ENCODE measurements at places on chromosomes 4 and X. TPM values are rescaled to one million over a fixed set of nuclear protein-coding genes. Genes with fewer than 3 reads are reported as not detected.
A peak's percentile ranks its signal among the peaks of the same experiment; 100 is the strongest.

GPR173 gene
- total RNA-seq = 0.20 TPM

BEX2 gene
- 0.29 TPM for total RNA-seq

GLRB gene
- 1.2 TPM for total RNA-seq

NUP62CL gene
- not detected for total RNA-seq

CSAG3 gene
- not detected for total RNA-seq

FAM9C gene
- not detected for total RNA-seq

TREX2 gene
- not detected for total RNA-seq

ERCC6L gene
- not detected for total RNA-seq

PPP2R2C gene
- 2.1 TPM for total RNA-seq

REPS2 gene
- total RNA-seq = 0.84 TPM

RAB33A gene
- 0.21 TPM for total RNA-seq

LDB2 gene
- total RNA-seq = 10.1 TPM

RHOXF2 gene
- total RNA-seq = not detected

SPANXA2 gene
- total RNA-seq = not detected

- no peak for DNase-seq
Observed at GRCh38 chrX:71181558-71181909, 36.9 kb downstream of the NLGN3 start.

DNA sequence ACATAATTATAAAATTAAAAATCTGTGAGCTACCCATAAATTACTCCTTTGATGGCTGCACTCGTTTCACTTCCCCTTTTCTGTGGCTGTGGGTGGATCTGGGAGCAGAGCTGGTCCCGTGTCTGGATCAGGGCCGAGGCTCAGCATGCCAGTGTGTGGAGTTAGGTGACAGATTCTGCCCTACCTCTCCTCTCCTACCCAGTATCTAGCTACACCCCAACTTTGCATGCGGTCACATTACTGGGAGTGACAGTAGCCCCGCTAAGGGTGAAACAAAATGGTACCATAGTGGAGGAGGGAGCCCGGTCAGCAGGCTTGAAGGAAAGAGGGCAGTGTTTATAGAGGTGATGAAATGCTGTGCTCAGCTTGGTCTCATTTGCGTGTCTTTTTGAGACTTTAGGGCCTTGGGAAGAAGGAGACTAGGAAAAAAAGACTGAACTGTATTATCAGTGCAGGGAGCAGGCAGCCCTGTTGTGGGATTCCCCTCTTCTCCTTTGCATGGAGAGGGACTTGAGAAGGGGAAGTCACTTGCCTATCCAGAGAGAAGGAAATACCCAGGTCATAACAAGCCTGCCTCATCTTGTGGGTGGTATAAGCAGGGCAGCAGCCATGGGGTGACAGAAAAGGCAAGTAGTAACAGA, 48.4 kb downstream of the ARHGAP10 start:
- DNase-seq = no peak

- peak; percentile 53 for DNase-seq
Observed at GRCh38 chr4:155618183-155618838, 48.3 kb upstream of the GUCY1A1 start.

GRCh38 chr4:177194906-177195305, 114.8 kb upstream of the NEIL3 start:
- DNase-seq = no peak

DNA sequence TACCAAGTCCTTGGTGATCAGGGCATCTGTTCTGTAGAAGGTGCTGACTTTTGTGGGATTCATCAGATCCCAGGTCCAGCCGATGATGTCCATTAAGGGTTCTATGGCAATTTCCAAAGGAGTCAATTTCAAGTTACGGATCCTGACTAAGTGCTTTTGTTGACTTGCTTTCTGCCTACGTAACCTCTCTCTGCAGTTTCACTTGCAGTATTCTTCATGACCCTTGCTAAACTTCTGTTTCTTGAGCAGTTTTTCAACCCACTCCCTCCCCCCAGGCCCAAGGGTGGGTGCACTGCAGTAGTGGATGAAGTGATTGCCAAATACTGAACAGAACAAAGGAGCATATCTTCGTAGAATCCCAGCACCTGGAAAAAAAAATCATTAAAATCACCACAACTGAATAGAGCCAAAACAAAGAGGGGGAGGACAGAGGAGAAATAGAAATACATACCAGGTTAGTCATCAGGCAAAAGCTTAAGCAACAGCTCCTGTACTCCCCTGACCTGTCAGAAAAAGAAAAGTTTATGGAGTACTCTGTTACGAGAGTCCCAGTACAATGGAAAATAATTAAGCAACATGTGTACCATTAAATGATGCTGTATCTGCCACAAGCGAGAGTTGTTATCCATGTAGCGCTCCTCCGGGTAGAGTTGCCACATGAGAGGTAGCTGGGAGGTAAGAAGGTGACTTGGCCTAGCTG, 5.8 kb downstream of the CMC4 start:
- no peak for DNase-seq

- no peak for DNase-seq
Observed at GRCh38 chr4:48093991-48094416, 40.0 kb downstream of the TXK start.

GRCh38 chr4:32199639-32200038, 1479.5 kb downstream of the PCDH7 start:
- DNase-seq = no peak

DNA sequence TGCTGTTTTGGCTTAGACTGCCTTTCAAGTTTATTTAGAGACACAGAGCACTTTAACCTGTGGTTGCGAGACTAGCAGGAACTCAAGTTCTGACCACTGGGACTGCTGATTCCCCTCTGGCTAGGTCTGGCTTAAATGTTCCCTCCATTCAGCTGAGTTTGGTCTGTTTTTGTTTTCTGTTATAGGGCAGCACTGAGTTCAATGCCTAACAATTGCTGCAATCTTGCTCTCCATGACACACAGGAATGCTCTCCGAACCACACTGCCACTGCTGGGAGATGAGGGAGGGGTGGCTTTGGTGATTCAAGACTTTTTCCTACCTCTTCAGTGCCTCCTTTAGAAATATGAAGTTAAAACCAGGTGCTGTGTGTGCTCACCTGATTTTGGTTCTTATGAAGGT, 106.3 kb upstream of the EOLA2 start:
- DNase-seq = no peak

DNA sequence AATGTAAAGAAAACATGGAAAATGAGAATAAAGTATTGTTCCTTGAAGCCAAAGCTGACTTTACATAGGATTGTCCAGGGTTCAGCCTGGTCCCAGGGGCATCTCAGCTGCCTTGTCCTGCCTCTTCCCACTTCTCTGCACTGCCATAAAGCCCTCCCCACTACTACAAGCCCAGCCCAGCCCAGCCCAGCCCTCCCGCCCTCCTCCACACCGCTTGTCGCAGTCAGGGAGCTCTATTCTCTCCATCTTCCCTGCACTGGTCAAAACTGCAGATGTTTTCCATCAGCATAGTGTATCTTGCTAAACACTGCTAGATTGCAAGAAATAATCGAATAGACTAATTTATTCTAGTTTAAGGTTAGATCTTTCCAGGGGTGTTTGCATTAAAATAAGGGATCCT, 100.3 kb downstream of the TENM3 start:
- DNase-seq = no peak

DNA sequence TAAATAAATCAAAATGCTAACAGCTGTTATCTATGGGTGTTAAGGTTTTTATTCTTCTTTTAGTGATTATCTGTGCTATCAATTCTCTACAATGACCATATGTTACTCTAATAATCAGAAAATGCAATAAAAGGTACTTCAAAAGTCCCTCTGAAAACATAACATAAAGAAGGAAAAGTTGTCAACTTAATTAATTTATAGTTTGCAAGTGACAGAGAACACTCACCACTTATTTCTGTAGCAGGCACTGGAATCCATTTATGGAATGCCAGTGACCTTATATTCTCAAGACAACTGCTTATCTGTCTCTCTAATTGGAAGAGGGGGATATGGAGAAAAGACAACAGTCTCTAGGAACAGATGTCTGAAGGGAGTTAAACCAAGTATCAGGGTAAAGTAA, 25.6 kb upstream of the PLS3 start:
- no peak for DNase-seq

- no peak for DNase-seq
Observed at GRCh38 chr4:82136161-82136801, 237.5 kb downstream of the HNRNPD start.

- DNase-seq = no peak
Observed at GRCh38 chrX:63686878-63687714, 97.9 kb downstream of the ARHGEF9 start.

DNA sequence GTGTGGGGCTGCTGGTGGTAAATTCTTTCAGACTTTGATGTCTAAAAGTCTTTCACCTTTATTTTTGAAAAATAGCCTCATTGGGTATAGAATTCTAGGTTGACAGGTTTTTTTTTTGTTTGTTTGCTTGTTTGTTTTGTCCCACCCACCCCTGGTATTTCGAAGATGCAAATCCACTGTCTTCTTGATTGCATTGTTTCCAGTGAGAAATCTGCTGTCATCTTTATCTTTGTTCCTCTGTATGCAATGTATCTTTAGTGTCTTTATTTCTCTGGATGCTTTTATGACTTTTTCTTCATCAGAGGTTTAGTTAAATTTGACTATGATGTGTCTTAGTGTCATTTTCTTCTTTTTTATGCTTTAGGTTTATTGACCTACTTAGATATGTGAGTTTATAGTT, 21.3 kb upstream of the HCCS start:
- no peak for DNase-seq

- no peak for DNase-seq
Observed at GRCh38 chr4:4572821-4573220, 31.0 kb upstream of the STX18 start.

GRCh38 chrX:42837747-42838146, 59.8 kb upstream of the PPP1R2C start:
- DNase-seq = no peak

DNA sequence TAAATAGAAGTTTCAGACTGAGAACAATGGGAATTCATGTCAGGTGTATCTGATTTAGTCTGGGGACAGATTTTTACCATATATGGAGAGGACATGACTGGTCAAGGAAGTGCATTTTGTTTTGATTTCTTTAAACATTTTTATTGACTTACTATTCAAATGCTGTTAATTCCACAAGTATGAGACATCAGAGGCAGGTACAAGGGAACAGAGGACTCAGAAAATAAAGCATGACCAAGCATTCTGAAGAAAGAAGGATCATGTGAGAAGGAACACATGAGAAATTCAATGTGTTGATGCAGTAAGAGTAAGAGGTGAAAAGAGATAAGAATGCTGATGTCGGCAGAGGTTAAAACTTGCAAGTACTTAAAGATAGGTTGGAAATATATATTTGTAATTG, 1452.6 kb downstream of the PCDH7 start:
- DNase-seq = no peak

GRCh38 chr4:164428561-164428960, 325.4 kb upstream of the SMIM31 start:
- no peak for DNase-seq

- DNase-seq = no peak
Observed at GRCh38 chr4:59314637-59315036, 1885.5 kb upstream of the ADGRL3 start.

DNA sequence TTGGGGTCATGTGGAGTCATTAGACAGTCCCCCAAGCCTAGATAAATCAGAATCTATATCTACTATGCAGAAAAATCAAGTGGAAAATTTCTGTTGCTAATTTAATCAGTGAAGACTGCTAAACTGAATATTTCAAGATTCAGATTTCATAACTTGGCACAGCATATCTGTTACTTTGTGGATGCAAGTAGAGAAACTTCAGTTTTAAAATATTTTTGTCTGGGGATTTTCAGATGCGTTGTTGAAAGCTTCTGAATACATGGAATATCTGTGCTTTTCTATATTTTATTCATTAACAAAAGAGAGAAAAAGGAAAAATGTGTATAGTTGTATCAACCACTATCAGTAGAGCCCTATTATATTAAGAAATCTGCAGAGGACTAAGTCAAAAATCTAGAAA, 4.4 kb downstream of the FGF5 start:
- no peak for DNase-seq

DNA sequence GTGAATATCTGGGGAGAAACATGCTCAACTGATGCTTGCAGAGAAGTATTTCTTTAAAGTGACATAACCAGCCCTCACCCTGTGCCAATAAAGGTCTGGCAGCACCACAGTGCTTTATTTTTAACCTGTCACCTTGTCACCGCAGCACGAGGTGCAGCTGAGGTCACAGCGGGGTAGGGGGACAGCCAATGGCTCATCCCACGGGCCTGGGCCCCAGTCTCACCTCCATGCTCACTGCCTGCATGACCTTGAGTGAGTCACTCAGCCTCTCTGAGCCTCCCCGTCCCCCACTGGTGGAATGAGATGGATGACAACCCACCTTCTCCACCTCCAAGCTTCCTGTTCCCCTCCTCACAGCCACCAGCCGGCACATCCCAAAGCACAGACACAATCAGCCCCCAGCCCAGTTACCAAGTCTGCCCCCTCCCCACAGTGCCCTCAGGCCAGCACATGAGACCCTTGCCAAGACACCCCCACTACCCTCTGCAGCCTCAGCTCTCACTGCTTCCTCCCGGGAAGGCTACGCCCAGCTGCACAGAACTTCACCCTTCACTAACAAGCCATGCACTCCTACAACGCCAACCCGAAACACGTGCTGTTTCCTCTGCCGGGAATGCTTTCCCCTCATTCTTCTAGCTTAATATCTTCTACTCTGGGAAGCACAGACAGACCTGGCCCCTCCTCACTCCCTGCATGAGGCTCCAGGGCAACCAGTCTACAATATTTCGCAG, 24.9 kb upstream of the MAN2B2 start:
- DNase-seq = peak; percentile 36

DNA sequence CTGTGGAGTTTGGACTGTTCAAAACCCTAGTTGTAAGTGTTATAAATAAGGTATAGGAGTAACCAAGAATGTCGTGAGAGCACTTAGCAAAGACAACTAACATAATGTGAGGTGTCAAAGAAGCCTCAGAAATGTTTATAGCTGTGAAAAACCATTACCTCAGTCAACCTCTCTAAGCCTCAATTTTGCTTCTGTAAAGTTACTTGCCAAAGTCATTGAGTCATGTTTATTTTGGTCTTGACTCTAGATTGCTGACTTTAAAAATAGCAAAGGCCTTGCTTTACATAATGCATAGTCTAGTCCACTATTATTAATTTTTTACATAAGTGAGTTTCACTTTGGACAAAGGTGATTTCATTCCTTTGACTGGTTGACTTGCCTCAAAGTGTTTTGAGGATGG, 257.6 kb upstream of the CXXC4 start:
- DNase-seq = no peak

DNA sequence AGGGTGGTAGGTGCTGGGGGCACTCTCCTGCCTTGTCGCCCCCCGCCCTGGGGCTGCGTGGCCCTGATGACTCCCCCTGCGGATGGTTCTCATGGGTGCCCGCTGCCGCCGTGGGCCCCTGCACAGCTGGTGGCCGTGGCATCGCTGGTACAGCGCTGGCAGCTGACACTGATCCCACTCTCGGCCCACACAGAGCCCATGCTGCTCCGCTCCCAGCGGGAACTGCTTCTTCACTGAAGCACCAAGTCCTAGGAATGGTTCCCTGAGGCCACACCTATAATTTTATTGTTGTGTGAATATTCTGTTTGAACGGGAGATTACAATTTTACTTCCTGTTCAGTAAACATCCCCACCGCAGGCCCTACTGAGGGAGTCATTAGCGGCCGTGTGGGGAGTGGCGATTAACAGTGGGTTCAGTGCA, 138.6 kb upstream of the NKX1-1 start:
- DNase-seq = peak; percentile 33

GRCh38 chr4:159070742-159071141, 32.1 kb upstream of the RAPGEF2 start:
- no peak for DNase-seq

- DNase-seq = peak; percentile 93
Observed at GRCh38 chrX:69615779-69616456, at the start of gene EDA. TSS of gene EDA (plus strand) at chrX:69616113.
